ENCODE measurements at places on chromosomes 6 and 20.

DNA sequence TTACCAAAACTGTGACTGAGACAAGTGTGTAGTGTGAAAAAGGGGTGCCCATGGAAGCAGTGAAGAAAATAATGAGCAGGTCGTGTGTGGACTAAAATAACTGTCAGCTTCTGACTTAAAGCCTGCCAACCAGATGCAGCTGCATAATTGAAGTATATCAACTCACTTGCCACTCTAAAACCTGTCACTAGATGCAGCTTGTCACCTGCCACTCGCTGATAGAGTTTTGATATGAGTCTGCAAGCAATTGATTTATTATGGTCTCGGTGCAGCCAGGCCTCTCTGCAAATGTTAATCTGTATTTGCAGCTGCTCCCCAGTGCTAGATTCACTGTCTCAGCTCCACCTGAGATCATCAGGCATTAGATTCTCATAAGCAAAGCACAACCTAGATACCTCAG, 1090.0 kb upstream of the EYS start:
- DNase-seq: no peak

GRCh38 chr6:8574749-8575468, 139.6 kb upstream of the SLC35B3 start:
- no peak for DNase-seq

DNA sequence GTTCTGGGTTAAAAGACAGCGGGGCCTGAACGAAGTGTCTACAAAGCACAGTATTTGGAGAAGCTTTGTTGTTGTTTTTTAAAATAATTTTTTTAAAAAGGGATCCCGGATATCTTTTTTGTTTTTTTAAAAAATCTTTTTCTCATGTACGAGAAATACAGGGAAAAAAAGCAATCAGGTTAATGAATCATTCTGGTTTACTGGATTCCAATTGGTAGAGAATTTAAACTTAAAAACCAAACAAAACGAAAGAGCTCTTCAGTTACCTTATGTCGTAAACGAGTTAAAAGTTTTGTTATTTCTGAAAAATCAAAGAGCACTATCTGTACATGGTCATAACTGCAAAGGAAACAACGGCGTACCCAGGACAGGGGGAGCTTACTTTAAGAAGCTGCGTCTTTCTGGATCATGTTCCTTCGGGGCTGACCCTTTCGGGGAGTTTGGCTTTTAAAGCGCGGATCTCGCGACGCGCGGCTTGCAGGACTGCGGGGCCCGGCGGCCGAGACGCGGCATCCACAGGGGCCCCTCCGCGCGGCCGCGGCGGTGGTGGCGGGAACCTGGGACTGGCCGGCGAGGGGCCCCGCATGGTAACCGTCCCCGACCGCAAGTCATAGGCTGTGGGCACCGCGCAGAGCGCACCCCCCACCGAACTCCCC, 927 bp downstream of the IL20RA start:
- DNase-seq: peak; percentile 29

- no peak for DNase-seq
Measured at GRCh38 chr20:58784321-58785074, 66.2 kb downstream of the GNAS-AS1 start.

GRCh38 chr6:37102299-37103168, 67.4 kb upstream of the PIM1 start:
- DNase-seq: peak; percentile 77

GRCh38 chr20:37668166-37668565, 25.7 kb upstream of the CTNNBL1 start:
- no peak for DNase-seq

- DNase-seq: peak; percentile 56
Measured at GRCh38 chr6:41571021-41571780, 25.0 kb downstream of the FOXP4 start.

GRCh38 chr6:82208913-82209312, 38.6 kb downstream of the IBTK start:
- DNase-seq: no peak

DNA sequence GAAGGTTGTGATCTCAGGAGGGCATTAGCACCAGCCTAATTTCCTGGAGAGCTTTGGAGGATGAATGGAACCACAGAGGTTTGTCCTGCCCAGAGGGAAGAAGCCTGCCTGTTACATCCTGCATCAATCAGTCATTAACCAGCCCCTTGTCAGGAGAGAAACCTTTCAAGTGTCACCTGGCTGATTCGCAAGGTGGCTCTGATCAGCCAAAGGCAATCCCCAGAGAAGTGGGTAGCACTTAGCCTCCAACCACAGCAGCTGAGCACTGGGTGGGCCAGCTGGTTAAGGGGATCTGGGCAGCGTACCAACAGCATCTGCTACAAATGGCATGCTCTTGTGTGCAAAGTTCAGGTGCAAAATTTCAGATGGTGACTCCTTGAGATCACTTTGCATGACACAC, 26.9 kb downstream of the ANKEF1 start:
- no peak for DNase-seq

- no peak for DNase-seq
Measured at GRCh38 chr6:112058243-112059032, 4.5 kb downstream of the CCN6 start.

GRCh38 chr6:154154389-154154967, 115.4 kb downstream of the OPRM1 start:
- DNase-seq: peak; percentile 91

GRCh38 chr20:54017846-54018245, 52.5 kb downstream of the BCAS1 start:
- peak; percentile 49 for DNase-seq

DNA sequence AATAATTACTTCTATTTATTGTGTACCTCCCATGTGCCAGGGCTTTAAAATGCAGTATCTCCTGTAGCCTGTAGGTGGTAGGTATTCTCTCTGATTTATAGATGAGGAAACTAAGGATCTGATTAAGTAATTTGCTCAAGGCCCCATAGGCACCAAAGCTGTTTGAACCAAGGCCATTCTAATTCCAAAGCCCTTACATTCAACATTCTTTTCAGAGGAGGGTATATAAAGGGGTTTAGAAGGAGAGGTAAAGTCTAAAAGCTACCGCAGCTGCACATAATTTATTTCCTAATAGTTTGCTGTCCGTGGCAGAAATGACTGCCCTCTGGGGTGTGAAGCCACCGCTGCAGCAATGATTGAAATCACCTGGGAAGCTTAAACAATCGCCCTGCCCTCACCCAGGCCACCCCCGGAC, 95.0 kb upstream of the FAM8A1 start:
- DNase-seq: no peak

DNA sequence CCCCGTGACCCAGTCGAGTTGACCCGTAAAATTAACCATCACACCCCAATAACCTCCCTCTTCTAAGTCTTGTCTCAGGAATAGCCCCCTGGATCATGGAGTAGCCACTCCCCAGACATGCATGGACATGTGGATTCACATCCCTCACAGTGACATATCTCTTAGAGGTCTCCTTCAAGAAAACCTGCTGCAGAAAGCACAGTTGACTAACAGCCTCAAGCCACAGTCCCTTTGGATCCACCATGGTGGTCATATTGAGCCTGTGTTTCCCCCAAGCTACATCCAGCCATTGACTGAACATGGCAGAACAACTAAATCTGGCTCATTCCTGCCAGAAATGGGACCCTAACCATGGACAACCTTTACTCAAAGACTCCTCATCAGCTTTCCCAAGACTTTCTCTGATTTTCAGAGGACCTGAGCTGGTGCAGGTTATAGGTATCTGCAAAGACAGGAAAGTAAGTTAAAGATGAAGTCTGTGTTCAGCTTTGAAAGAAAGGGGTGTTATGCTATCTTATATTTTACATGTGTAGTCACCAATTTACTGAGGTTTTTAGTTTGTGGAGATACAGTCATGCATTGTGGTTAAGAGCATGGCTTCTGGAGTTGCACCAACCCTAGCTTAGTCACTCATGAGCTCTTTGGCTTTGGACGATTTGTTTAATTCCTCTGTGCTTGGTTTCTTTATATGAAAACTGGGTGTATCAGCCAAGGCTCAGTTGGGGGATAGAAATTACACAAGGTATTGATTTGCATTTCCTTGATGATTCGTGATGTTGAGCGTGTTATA, 219.1 kb downstream of the MYLK4 start:
- DNase-seq: peak; percentile 57

DNA sequence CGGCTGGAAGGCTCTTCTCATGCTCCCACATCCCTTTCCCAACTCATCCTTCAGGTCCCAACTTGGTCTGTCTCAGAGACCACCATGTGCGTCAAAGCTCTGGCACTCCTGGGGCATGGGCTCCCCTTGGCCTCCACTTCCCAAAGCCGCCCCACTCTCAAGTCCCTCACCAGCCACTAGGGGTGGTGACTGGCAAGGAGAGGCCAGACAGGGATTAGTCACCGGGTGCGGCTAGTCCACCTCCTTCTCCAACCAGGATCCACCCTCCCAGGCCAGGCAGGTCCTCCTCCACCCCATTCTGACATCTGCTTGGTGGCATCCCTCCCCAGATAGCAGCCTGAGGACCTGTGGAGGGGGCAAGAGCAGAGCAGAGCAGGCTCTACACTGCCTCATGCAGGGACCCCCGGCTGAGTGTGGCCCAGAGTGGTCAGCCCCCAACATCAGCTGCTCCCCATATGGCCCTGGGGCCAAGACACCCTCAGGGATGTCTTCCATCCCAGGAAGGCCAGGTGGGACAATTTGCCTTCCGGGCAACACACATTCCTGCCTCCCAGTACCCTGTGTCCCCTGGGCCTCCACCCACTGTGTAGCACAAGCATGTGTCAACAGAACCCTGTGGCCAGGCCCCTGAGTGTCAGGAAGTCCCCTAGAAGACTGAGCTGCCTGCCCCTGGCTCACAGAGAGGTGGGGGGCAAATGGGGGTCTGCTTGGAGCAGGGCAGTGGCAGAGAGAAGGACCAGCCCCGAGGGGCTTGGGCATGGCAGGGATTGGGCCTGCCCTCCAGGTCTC, 29.2 kb downstream of the YTHDF1 start:
- DNase-seq: no peak

- DNase-seq: peak; percentile 85
Measured at GRCh38 chr20:45998761-45999160, 9.9 kb upstream of the MMP9 start.

DNA sequence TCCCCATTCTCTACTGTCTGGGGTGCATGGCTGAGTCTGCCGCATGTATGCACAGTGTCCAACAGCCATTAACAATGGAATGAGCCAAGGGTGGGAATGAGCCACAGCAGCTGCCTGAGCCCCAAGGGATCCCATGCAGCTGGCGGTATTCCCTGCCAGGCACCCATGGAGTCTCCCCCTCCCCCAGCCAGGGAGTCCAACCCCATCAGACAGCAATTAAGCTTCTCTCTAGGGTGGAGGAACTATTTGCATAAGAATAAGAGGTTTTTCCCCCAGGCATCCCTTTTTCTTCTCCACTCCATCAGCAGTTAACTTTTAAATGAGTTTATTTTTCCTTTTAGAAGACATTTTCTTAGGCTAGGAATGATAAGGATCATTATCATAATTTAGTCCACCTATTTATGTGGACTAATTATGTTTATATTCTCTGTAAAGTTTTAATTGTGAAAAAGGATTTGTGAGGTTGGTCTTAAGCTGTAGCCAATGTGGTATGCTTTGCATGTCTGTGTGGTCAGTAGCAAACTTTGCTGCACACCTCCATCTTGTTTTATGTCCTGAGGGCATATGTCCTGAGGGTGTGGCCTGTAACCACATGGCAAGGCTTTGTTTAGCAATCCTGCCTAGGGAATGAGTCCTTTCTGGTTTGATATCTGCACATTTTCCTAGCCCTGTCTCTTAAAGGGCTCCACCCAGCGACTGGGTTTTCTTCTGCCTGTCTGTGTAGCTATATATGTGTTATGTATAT, 158.9 kb upstream of the OLIG3 start:
- no peak for DNase-seq

DNA sequence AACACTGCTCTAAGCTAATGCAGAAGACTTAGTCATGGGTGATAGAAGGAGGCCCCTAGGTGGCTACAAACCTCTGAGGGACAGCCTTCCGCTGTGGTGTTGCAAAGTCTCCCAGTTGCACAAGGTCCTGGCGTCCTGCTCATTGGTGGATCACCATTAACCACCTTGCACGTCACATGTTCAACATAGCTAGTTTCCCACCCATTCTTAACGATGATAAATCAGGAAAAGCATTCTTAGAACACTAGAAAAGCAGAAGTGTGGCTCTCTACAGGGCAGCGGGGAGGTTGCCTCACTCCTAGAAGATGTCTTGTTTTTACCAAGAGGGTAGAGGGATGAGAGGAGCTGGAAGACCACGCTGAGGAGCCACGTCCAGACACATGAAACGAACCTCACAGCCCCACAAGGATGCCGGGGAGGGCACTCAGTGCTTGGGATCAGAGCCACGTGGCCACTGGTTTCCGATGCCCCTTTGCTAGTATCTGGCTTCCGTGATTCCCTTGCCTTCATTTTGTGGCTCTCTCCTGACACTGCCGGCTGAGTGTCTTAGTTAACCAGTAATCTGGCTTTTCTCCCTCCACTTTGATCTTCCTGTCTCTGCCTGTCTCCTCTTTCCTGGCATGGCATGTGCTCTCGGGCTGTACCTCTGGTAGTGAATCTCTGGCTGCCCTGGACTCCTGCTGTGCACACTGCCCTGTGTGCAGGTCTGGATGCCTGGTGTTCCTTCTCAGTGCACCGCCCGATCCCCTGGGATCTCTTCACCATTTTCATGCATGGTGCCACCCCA, 91.4 kb upstream of the NEDD9 start:
- DNase-seq: peak; percentile 98

All from inflammatory macrophage treated with lipopolysaccharide for 1 hour (primary cell).